Eye (tissue), 1 donor: ENCODE measurements at places on chromosomes 12 and 14.

GRCh38 chr12:107541001-107541705 lies 144.4 kb upstream of the PWP1 start:
- DNase-seq, result no peak

DNA sequence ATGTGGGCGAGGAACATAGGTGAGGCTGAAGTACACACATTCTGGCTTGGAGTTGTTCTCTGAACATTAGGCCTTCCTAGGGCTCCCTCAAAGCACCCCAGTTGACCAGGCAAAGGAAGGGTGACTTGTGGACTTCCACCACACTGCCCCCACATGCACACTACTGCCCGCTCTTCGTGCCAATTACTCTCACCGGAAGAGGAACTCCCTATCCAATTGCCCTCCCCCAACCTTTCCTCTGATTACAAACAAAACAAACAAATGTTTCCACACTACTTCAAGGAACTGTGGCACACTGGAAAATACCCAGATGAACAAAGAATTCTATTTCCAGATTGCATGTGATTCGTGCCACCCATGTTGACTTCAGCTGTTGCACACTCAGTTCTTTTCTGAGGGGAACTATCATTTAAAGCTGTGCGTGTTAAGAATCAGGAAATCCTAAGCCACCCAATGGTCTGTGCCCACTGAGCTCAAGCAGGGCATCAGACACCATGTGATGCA lies 139.3 kb downstream of the SSPN start:
- no peak for DNase-seq

GRCh38 chr14:104867371-104868059 lies 2.4 kb downstream of the CEP170B start:
- DNase-seq, result no peak

GRCh38 chr14:22291406-22291805 lies 297.6 kb downstream of the DAD1 start:
- no peak for DNase-seq

DNA sequence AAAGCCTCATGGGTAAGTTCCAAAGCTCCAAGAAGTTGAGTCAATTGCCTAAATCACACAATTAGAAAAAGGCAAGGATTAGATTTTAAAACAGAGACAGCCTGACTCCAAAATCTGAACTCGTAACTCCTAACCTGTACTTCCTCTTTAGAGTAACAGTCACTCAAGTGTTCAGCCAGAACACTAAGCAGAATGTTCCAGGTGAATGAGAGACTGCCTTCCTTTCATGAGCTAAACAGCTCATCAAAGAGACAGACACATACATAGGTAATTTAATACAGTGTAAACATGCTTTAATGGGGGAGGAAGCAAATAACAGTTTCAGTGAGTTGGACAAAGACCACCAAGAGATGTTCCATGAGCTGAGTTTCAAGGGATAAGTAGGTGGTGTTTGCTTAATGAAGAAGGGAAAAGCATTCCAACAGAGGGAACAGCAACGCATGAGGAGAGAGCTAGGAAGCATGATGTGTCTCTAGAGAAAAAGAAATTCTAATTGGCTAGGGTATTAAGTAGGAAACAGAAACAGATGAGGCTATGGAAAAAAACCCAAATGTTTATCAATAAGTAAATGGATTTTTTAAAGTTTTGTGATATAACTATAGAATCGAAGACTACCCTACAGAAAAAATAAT lies 403.9 kb downstream of the MED13L start:
- DNase-seq, result no peak

DNA sequence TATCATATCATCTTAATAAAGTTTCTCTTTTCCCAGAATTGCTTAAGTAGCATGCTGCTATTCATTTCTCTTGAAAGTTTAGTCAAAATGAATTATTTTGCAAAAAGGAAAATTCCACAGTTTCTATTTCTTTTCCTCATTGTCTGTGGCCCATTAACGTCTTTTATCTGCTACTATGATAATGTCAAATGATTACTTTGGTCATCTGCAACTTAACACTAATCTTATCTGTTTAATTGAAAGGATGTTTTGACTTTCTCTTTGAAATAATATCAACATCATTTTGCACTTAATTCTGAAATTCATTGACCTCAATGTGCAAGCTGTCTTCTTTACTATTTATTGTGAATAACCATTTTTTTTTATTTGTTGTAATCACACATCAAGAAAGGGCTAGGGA lies 146.5 kb upstream of the SLCO1C1 start:
- no peak for DNase-seq

GRCh38 chr14:62125793-62126192 lies 363.6 kb downstream of the SNAPC1 start:
- DNase-seq, result no peak

- peak; percentile 35 for DNase-seq
Observed at GRCh38 chr14:24848102-24848790, 201.7 kb downstream of the STXBP6 start.

- DNase-seq, result no peak
Observed at GRCh38 chr12:76789335-76790050, 25.6 kb downstream of the ZDHHC17 start.

- peak; percentile 88 for DNase-seq
Observed at GRCh38 chr12:27821259-27821973, 41.4 kb upstream of the MANSC4 start.

DNA sequence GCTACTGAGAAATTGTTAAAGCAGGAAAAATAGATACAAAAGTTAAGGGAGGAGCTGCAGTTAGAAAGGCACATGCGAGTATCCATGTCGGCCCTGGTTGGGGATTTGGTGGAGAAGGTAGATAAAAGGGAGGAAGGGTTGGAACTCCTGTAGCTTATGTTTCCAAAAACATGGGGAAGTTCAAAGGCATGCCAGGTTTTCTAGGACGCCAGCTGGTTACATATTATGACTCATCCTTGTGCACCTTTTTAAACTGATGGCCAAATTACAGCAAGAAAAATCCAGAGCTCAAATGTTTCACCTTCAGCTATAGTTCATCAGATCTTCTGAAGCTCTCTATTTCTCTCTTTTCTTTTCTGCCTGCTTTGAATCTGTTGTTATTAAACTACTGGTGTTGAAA lies 13.2 kb upstream of the MAP4K5 start:
- DNase-seq, result no peak

DNA sequence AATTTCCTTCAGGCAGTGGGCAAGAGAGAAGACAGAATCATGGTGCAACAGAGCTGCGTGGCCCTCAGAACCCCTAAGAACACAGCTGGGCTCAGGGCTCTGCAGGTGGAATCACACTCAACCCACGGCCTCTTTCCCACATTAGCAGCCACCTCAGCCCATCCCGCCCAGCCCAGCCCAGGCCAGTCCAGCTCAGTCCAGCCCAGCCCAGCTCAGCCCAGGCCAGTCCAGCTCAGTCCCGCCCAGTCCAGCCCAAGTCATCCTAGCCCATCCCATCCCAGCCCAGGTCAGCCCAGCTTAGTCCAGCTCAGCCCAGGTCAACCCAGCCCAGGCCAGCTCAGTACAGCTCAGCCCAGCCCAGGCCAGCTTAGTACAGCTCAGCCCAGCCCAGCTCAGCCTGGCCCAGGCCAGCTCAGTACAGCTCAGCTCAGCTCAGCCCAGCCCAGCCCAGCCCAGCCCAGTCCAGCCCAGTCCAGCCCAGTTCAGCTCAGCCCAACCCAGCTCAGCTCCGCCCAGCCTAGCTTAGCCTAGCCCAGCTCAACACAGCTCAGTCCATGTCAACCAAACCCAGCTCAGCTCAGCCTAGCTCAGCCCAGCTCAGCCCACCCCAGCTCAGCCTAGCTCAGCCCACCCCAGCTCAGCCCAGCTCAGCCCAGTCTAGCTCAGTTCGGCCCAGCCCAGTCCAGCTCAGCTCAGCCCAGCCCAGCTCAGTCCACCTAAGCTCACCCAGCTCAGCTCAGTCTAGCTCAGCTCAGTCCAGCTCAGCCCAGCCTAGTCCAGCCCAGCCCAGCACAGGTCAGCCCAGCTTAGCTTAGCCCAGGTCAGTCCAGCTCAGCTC lies 183.1 kb downstream of the TMEM121 start:
- DNase-seq, result no peak

GRCh38 chr12:23722655-23723054 lies 226.8 kb downstream of the SOX5 start:
- DNase-seq, result peak; percentile 76

DNA sequence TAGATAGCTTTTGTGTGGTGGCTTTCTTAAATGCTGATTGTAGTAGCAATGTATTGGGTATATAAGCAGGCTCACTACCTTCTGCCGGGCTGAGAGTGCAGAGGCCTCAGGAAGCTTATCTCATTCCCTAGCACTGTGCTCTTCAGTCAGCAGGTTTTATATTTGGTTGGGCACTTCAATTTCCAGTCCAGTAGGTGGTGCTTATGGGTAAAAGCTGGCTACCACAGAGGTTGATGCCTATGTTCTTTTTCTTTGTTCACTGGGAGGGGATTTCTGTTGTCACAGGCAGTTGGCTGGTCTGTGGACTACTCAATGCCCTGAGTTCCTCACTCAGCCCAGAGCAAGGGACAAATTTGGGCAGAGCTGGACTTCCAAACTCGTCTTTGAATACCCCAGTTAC lies 43.0 kb upstream of the GLIPR1 start:
- DNase-seq, result no peak

DNA sequence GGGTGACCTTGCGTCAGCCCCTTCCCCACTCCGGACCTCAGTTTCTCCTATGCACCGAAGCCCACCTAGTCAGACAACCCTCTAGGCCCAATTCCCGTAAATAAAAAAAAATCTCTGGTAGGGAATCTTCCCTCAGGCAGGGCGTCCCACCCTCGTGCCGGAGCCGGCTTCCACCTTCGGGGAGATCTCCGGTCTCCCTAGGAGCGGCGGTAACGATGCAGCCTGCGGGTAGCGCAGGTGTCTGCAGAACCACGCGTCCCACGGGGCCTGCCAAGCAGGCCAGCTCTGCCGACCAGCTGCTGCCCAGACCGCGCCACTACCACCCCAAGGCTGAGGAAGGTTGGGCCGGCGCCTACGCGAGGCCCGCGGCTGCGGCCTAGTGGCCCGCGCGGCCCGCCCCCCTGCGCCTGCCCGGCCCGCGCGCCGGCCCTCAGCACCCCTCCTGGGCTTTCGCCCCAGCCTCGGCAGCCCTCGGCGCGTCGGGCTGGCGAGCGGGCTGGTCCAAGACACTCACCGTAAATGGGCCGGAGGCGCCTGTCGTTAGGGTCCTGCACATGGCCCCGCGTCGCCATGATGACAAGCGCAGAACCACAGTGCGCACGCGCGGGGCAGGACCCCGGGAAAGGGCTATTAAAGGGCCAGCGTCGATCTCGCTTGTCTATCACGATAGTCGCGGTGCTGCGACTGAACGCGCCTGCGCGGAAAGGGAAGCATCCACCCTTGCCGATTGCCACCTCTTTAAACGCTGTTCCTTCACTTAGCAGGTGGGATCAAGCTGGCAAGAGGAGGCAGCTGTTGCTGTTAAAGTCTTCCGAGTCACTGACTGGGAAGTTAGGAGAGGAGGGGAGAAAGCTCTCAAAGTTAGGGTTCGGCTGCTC lies at the start of gene NAA25:
Gene NAA25, minus strand, starts transcription at position 582 of the 878 bp plus-strand sequence. Its CDS starts 10 bp downstream, at position 572.
- peak; percentile 97 for DNase-seq

DNA sequence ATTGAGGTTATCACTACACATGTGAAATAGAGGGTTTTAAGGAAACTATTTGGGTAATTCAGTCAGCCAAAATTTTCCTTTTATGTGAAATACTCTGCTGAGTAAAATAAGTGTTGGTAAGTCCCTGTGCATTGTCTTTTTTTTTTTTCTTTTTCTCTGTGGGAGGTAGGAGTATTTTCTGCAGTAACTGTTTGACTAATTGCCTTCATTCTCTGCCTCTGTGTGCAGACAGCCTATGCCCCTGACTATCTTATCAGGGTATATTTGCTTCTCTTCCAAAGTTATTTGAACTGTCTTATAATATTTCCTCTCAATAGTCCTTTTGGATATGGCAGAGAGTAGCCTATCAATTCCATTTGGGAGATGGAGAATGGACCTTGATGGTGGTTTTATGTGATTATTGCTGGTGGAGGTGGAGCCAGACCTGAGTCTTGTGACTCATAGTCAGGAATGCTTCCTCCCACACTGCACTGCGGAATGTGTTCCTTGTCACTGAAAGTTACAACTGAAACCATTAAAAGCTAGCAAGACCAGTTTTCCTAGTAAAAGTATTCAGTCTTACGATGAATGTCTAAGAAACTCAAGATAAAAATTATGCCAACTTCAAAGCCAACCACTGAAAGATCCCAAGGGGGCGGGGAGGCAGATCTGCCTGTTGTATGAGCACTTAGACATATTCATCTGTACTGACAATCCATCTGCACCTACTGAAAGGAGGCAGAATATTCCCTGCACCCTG lies 40.9 kb upstream of the STXBP6 start:
- DNase-seq, result peak; percentile 31
